Muscle of arm (tissue), 14 donors: ENCODE measurements at places on chromosomes 16 and 17. TPM values are rescaled to one million over a fixed set of nuclear protein-coding genes. Genes with fewer than 3 reads are reported as not detected.

Gene MYH3
- polyA plus RNA-seq: 14,798 TPM

Gene TPSD1
- polyA plus RNA-seq: 0.30 TPM

Gene CETP
- polyA plus RNA-seq: 8.9 TPM

Gene G6PC1
- polyA plus RNA-seq: not detected

Gene JMJD8
- polyA plus RNA-seq: 20.3 TPM

Gene PIRT
- polyA plus RNA-seq: not detected

Gene PRAC1
- not detected for polyA plus RNA-seq

Gene ATXN7L3
- 59.8 TPM for polyA plus RNA-seq

Gene GRAPL
- 0.63 TPM for polyA plus RNA-seq

Gene SLC9A5
- polyA plus RNA-seq: 0.54 TPM

Gene IL17C
- not detected for polyA plus RNA-seq
